ENCODE measurements at places on chromosomes 12 and 14. TPM values are rescaled to one million over a fixed set of nuclear protein-coding genes. Genes with fewer than 3 reads are reported as not detected.

The FLRT2 gene
- 71.4 TPM for total RNA-seq

The TUBA1A gene
- 145 TPM for total RNA-seq

The NTN4 gene
- 55.2 TPM for total RNA-seq

The PMCH gene
- total RNA-seq = not detected

The ZFHX2 gene
- total RNA-seq = 0.74 TPM

The METTL17 gene
- 89.7 TPM for total RNA-seq

DNA sequence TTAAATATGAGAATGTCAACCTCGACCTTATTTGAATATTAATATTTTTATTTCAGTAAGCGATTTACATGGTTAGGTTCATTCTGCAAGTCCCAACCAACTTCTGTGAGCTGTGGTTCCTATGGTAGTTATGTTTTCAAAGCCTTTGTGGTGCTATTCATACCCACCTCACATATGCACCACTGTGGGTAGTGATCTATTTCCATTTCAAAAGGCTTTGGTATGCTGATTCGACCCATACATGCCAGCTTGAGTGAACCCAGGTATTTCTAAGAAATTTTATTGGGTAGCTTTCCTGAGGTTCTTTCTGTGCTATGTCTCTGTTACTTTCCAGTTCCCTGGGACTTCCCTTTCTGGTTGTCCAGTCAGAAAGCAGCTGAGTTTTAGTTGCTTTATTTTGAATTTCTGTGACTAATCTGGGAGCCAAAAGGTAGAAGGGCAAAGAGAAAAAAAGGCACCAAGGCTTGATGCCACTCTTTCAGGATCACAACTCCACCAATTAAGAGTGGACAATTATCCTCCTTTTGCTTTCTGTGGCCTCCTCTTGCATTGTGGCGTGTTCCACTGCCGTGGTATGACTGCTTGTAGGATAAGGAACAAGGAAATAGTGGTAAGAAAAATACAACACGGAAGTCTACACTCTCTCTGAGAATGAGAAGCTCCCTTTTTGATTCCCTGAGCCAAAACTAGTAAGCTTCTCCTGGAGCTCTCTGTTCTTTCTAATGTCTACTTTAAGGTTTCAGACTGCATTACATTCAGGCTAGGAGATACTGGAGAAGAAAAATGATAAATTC is 729.1 kb downstream of the NOVA1 start:
- no peak for DNase-seq

DNA sequence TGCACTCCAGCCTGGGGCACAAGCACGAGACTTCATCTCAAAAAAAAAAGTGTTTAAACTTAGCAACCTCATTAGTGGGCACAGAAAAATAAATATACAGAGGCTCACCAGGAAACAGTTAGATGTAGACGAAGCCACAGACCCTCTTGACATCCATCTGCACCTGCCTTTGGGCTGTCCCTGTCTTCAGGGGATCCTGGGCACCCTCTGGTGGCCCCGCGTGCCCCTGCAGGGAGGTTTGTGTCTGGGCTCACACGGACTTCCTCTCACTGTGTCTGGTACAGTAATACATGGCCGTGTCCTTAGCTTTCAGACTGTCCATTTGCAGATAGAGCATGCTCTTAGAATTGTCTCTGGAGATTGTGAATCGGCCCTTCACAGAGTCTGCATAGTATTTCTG is 916.5 kb downstream of the TMEM121 start:
- no peak for DNase-seq

DNA sequence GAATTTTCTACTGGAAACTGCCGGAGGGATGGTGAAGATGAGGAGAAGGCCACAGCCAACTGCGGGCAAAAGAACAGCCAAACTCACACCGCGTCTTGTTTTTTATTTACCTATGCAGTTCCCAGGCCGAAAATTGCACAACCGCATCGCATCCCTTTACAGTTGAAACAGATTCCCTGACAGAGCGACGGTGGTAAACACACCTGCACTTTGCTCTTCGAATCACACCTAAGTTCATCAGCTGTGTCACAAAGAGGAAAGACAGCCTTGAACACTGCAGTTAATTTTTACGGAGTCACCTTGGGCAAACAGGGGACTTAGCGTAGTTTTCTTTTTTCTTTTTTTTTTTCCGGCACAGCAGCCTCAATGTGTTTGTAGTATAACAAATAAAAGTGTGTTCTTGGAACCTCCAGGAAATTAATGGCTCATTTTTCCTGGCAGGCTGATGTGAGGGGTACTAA is 272.0 kb upstream of the DIO3 start:
- no peak for DNase-seq

DNA sequence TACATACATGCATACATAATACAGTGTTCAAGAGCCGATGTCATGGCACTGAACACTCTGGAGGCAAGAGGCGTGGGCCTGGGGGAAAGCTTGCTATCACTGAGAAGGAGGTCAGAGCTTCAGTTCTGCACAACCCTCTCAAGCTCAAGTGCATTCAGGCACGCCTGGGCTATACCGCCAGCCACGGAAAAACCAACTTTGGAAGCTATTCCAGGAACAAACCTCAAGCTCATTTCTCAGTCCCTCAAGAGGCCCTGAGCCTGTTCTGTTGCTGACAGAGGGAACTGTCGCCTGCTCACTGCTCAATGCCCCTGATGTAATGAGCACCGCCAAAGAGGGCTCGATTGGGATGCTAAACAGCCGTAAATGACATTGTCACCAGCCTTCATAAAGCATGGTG is 9.2 kb downstream of the NOS1 start:
- no peak for DNase-seq

- DNase-seq = no peak
Measured at GRCh38 chr12:105347499-105347898, 17.0 kb downstream of the C12orf75 start.

- no peak for DNase-seq
Measured at GRCh38 chr12:55041345-55042055, 21.7 kb downstream of the NEUROD4 start.

- DNase-seq = no peak
Measured at GRCh38 chr14:93092606-93093556, 22.8 kb downstream of the ITPK1 start.

- no peak for DNase-seq
Measured at GRCh38 chr12:118023301-118023860, 6.9 kb downstream of the RFC5 start.

- DNase-seq = peak; percentile 36
Measured at GRCh38 chr14:32473464-32473855, 144.4 kb downstream of the AKAP6 start.

DNA sequence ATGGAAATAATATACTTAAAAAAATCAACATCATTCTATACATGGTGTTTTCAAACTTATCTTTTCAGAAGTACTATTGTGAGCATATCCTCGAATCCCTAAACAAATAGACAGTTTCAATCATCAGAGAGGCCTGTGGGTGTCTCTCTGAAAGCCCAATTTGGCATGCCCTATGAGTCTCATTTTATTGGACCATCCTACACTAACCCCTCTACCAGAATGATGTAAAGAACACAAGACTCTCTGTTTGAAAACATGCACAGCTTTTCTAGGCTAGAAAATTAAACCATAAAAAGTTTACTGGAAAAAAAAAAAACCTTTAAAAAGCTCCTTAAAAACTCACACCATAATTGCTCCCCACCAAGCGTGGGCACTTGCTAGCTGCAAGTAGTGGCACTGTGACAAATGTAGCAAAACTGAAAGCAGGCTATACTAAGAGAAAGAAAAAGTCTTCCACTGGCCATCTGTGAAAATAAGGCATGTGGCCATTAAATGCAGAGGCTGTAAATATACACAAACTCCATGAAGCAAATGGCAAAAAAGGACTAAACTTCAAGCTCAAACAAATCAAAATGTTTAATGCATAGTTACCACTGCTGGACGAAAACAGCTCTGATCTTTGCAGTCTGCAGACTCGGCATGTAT is 394.2 kb downstream of the SOX5 start:
- DNase-seq = no peak

DNA sequence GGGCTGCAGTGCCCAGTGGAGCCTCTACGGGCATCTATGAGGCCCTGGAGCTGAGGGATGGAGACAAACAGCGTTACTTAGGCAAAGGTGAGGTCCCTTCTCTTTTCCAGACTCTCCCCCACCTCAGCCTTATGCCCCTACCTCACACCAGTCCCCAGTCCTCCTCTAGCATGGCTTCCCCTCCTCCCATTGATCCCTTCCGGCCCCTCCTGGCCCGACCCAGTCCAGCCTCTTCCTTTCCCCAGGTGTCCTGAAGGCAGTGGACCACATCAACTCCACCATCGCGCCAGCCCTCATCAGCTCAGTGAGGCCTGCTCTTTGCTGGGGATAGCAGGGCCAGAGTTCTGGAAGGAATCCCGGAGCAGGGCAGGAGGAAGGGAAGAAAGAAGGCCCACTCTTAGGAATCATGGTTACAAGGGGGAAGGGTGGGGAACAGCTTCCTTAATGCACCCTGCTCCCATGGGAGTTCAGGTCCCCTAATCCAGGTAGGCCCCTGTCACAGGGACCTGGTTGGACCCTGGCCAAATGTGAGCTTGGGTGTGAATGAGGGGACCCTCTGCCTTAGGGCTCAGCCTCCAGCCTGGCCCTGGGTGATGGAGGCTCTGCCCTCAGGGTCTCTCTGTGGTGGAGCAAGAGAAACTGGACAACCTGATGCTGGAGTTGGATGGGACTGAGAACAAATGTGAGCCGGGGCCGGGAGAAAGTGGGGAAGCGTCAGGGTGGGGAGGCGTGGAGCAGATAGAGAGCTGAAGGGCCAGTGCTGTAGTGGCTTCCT is 2.2 kb downstream of the ENO2 start:
- DNase-seq = no peak

- DNase-seq = no peak
Measured at GRCh38 chr12:101747697-101748096, 8.4 kb upstream of the SYCP3 start.

GRCh38 chr14:78222746-78223145 is 52.6 kb downstream of the NRXN3 start:
- DNase-seq = no peak
